ENCODE measurements at places on chromosomes 12 and 14.

- DNase-seq = no peak
Measured at GRCh38 chr12:92771001-92771400, 68.2 kb downstream of the PLEKHG7 start.

GRCh38 chr12:58443981-58444371, 476.3 kb downstream of the LRIG3 start:
- no peak for DNase-seq

DNA sequence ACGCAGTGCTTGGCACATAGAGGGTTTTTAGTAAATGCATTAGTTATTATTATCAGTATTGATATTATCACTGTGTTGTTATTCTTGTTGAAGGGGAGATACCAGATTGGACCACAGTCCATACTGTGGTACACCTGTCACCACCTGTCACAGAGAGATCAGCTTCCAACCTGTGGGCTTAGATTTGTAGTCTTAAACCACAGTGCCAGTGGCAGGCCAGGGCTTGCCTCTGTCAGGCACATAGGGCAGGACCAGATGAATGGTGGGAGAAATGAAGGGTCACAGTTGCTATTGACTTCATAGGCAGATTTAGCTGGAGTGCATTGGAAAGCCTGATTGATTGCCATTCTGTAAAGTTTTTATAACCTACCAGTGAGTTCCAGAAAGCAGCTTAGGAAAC, 35.1 kb downstream of the ARL1 start:
- no peak for DNase-seq

- DNase-seq = no peak
Measured at GRCh38 chr12:122096014-122096413, 17.5 kb downstream of the MLXIP start.

- no peak for DNase-seq
Measured at GRCh38 chr14:97625477-97625876, 828.3 kb downstream of the VRK1 start.

- no peak for DNase-seq
Measured at GRCh38 chr12:124523071-124523470, 44.3 kb downstream of the NCOR2 start.

- peak; percentile 3 for DNase-seq
Measured at GRCh38 chr12:48296586-48297282, 54.0 kb downstream of the ZNF641 start.

- DNase-seq = no peak
Measured at GRCh38 chr14:31508135-31508534, 20.3 kb upstream of the GPR33 start.

- no peak for DNase-seq
Measured at GRCh38 chr12:20119596-20120402, 248.5 kb upstream of the PDE3A start.

GRCh38 chr12:50241178-50241577, 42.1 kb downstream of the LIMA1 start:
- DNase-seq = no peak

DNA sequence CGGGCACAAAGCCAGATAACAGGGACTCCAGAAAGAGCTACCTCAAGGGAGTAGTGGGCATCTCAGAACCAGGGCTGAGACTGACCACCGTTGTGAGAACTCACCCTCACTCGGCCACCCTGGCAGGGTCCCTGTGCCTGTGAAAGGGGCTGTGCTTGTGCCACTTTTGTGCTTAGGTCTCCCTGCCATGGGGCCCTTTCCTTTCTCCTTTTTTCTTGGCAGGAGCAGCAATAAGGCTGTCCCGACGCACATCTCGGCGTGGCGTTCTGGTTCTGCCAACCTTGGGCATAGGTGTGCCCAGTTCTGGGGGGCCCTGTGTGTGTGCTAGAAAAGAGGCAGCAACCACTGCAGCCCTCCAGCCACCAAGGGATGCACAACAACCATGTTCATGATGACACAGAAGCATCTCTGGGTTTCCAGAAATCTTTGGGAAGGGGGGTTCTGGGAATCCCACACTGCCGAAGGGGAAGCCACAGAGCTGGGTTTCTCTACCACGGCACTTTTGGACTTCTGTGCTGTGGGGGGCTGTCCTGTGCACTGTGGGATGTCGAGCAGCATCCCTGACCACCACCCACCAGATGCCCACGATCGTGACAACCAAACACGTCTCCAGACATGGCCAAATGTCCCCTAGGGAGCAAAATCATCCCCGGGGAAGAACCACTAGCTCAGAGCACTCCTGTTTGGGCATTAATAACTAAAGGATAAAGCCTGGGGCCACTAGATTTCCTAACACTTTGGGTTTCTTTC, 13.1 kb upstream of the TMEM119 start:
- no peak for DNase-seq

DNA sequence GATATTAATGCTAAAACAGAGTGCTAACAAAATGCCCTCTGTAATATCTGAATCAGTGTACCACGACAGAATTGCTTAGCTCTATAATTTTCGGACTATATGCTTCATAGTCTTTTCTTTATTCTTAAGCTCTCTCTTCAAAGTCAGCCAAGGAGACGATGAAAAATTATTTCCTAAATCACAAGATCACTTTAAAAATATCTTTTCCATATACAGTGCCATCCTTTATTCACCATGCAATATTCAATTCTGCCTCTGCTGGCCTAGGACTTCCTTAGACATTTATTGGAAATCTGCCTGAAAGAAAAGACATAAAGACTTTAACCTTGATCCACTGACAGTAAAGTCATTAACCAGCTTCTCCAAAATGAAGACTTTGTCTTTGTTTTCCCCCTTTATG, 238.9 kb upstream of the BTG1 start:
- no peak for DNase-seq

DNA sequence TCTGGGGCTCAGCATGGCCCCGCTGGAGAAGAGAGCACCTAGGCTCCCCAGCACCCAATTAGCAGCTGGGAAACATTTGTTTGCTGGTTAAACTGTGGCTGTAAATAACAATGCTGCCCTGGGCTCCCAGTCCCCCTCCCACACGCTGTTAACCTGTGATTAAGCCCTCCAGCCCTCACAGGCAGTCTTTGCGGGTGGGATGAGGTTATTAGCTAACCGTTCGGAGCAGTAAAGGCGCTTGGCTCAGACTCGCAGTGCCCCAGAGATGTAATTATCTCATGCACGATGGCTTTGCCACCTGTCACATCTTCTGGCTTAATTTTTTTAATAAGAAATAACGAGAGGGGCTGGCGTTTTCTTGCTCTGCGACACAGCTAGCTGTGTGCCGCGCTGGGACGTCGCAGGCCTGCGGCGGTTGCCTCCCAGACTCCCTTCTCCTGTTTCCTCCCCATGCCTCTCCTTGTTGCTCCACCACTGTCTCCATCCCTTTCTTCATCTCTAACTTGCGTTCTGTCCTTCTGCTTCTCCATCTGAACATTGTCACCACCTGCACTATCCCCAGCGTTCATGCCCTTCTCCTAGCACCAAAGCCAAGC, 239.2 kb upstream of the FKBP4 start:
- DNase-seq = no peak

DNA sequence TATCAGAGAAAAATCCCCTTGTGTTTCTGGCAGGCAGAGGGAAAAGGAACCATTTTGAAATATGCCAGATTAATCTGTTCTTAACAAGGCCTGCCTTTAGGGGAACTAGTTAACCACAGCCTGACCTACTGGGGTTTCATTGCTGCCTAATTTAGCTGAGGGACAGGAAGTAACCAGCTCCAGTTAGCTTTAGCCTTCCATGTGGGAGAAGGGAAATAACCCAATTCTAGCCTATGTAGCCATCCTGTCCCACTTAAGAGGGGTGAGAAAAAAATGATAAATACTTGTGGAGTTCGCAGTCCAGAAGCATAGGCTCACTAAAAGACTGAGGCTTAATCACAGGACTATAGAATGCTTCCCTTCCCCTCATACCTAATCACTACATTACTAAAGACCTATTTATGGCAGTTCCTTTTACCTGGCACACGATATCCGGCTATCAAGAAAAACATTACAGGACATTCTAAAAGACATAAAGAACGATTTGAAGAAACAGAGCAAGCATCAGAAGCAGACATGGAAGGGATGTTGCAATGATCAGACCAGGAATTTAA, 22.8 kb downstream of the COX8C start:
- no peak for DNase-seq

- DNase-seq = no peak
Measured at GRCh38 chr12:28814246-28814645, 334.8 kb upstream of the FAR2 start.

DNA sequence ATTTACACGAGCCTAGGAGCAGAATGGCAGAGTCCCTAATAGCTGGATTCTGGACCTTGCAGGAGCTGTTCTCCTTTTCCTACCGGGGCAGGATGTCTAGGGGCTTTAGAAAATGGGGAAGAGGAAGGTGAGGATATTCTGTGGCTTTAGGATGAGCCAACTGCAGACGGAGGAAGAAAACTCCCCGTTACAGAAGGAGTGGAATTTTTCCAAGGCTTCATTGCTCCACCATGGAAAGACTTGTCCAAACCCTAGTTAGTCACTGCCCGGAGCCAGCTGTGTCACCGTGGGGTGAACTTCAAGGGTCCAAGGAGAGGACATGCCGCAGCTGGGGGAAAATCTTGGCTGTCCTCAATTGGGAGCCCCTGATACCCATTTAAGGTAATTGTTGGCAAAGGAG, 41.6 kb downstream of the FOS start:
- no peak for DNase-seq

GRCh38 chr12:124687917-124688316, 120.5 kb upstream of the NCOR2 start:
- DNase-seq = no peak

DNA sequence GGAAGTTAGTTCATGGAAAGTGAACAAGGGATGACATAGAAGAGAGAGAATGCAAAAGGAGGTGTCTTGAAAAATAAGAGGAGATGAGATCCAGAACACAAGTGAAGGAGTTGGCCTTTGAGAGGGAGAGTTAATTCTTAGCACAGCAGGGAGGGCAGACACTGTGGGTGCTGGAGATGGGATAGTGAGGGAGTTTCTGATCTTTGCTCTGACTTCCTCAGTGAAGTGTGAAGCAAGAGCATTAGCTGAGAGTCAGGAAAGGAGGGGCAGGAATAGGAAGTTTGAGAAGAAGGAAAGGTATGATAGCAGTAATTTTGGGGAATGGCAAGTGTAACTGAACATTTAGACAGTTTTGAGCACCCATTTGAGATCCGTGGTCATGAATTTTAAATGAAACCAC, 75.8 kb upstream of the COCH start:
- DNase-seq = no peak

DNA sequence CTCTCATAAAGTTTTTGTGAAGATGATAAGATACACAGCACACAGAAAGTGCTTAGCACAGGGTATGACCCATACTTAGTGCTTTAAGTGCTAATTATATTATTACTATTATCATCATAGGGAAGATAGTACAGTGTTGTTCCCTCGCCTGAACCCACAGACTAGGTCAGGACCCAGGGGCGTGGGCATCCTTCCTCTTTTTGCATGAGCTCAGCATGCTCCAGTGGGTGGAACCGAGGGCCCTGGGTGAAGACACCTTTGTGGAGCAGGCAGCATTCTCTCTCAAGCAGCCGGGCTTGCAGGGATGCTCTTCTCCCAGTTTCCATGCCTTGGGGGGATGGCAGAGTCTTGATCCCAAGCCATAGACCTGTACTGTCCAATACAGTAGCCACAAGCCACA, 34.8 kb downstream of the CRACR2A start:
- DNase-seq = no peak

GRCh38 chr12:6372403-6373003, 2.9 kb downstream of the SCNN1A start:
- peak; percentile 62 for DNase-seq

DNA sequence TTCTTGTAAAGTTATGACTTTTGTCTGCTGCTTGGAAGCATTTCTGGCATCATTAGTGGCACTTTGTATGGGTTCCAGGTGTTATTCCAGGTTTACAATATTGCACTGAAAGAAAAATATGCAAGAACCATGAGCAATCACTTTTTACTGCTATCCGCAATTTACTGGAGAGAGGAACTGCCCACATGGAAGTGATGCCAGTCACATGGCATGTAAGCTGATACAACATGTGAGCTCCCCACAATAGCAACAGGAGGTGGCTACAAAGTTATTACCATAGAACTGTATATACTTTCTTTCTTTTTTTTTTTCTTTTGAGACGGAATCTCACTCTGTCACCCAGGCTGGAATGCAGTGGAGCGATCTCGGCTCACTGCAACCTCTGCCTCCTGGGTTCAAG, 1012.1 kb downstream of the BCL11B start:
- no peak for DNase-seq

GRCh38 chr14:92417759-92418158, 94.8 kb downstream of the SLC24A4 start:
- no peak for DNase-seq

DNA sequence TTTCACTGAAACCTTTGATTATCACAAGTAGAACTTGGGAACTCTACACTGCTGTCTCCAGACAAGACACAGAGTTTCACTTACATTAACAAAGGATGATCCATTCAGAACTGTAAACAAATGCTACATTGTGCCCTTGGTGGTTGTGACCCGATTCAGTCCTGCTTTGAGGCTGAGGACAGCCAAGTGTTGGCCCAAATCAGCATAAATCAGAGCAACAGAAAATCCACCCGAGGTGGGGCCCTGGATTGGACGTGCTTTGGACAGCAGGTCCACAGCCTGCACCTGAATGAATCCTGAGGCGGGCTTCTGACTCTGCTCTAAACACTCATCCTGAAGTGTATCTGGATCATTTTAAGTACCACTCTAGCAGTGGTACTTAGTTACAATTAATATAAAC, 68.8 kb downstream of the PPP2R5C start:
- DNase-seq = no peak

GRCh38 chr14:38716926-38717325, 386.1 kb downstream of the SEC23A start:
- no peak for DNase-seq

DNA sequence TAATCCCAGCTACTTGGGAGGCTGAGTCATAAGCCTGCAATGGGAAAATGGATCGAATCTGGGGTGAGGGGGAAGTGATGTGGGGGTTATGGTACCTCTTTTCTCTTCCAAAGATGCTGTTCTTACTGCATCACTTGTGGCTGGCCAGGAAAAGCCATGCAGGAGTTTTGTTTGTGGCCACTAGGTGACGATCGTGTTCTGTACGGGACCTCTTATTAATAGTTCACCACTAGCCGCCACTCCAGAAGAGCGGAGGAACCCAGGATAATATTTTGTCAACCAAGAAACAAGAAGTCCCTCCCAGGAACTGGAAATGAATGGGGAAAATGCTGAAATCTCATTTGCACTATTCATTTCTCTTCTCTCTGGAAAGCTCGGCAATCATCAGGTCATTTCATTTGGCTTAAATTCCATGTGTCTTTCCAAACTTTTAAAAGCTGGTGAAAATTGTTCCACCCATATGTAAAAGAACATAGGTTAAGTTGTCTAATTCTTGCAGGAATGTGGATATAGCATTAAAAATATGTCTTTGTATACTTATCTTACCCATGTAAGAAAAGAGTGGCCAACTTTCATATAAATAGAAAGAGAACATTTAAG, 8.9 kb downstream of the GPR65 start:
- no peak for DNase-seq

GRCh38 chr12:21906919-21907493, 34.2 kb downstream of the ABCC9 start:
- DNase-seq = peak; percentile 50

- peak; percentile 4 for DNase-seq
Measured at GRCh38 chr12:24499151-24500146, 449.5 kb downstream of the BCAT1 start.

GRCh38 chr14:34262127-34262910, 199.7 kb downstream of the SPTSSA start:
- no peak for DNase-seq
